ENCODE measurements at places on chromosomes 6 and 20. TPM values are rescaled to one million over a fixed set of nuclear protein-coding genes. Genes with fewer than 3 reads are reported as not detected.

GRCh38 chr6:139153855-139154254 is 19.0 kb downstream of the HECA start:
- no peak overlapping the region for H3K27ac ChIP-seq
- H3K27me3 ChIP-seq = no peaks in the 10 kb centered on the region
- no peak overlapping the region for H3K4me3 ChIP-seq
- no peak for DNase-seq

DNA sequence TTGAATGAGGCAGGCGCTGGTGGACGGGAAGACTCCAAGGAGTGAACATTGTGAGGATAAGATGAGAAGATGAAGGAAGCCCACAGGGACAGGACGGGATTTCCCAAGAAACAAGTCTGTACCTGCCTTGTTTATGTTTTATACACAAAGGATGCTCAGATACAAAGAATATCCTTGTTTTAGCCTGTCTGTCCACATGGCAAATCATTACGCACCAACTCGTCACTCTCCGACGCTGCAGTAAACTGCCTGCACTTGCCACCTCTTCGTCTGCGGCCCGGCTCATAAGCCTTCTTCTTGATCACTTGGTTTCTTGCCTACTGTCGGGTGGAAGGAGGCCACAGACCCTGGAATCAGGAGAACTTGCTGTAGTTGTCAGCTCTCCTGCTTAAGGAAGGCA is 85.4 kb downstream of the CD83 start:
- no peaks in the 10 kb centered on the region for H3K36me3 ChIP-seq
- DNase-seq = no peak
- no peak overlapping the region for H3K4me3 ChIP-seq
- H3K4me1 ChIP-seq = peaks cover 19% of the 10 kb centered on the region
- H3K27ac ChIP-seq = no peak overlapping the region
- H3K27me3 ChIP-seq = no peaks in the 10 kb centered on the region

GRCh38 chr6:157981132-157981394 is 600 bp upstream of the SYNJ2 start:
- H3K27me3 ChIP-seq = no peaks in the 10 kb centered on the region
- H3K27ac ChIP-seq = peak overlapping the region; percentile 30
- no peaks in the 10 kb centered on the region for H3K36me3 ChIP-seq
- H3K4me3 ChIP-seq = peak overlapping the region; percentile 71
- no peak for DNase-seq

BCAS4 gene
- polyA plus RNA-seq = 3.4 TPM

RSPO4 gene
- polyA plus RNA-seq = 0.28 TPM

DNA sequence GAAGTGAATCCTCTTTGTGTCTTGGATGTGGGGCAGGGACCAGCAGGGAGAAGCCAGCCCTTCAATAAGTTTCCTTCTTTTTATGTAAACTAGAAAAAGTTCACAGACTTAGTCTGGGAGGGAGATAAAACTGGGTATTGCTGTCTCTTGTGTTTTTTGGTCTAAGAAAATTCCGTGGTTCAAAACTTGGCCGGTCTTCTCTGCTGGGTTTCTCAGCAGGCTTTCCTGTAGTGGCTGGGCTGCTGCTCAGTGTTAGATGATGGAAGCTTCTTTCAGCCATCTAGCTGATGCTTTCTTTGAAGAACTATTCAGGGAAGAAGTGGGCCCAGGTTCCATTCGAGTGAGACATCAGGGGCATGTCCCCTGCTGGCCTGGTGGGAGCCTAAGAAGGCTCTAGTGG is 70.7 kb upstream of the SCP2D1 start:
- H3K4me1 ChIP-seq = no peaks in the 10 kb centered on the region
- no peak overlapping the region for H3K4me3 ChIP-seq
- no peaks in the 10 kb centered on the region for H3K36me3 ChIP-seq
- DNase-seq = no peak
- no peak overlapping the region for H3K27ac ChIP-seq

- peaks cover 34% of the 10 kb centered on the region for H3K4me1 ChIP-seq
- no peak overlapping the region for H3K4me3 ChIP-seq
- no peak overlapping the region for H3K27ac ChIP-seq
Measured at GRCh38 chr6:4908062-4908461, 95.8 kb downstream of the RPP40 start.

- no peak for DNase-seq
- no peaks in the 10 kb centered on the region for H3K27me3 ChIP-seq
- H3K4me3 ChIP-seq = no peak overlapping the region
- no peak overlapping the region for H3K27ac ChIP-seq
- no peaks in the 10 kb centered on the region for H3K4me1 ChIP-seq
Measured at GRCh38 chr6:135692426-135692825, 159.1 kb upstream of the PDE7B start.

DNA sequence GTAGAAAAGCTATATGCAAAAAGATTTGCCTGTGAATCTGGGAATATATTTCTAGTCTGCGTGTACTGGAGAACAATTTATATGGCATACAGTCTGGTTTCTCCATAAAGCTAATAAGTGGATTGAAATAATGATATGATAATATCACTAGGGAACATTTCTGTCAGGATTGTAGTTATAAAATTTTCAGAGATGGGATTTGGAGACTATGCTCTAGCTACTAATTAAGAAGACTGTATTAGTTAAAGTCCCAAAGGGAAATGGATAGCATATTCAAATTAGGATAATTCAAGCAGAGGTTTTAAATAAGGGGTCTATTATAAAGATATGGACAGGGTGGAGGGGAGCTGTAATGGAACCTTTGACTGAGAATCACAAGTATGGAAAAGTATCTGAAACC is 7.2 kb upstream of the STX11 start:
- H3K4me3 ChIP-seq = no peak overlapping the region
- no peaks in the 10 kb centered on the region for H3K4me1 ChIP-seq
- H3K36me3 ChIP-seq = no peaks in the 10 kb centered on the region
- H3K27me3 ChIP-seq = peaks cover 5% of the 10 kb centered on the region
- DNase-seq = no peak

GRCh38 chr6:4287372-4287771 is 152.0 kb upstream of the ECI2 start:
- peaks cover 2% of the 10 kb centered on the region for H3K4me1 ChIP-seq
- no peaks in the 10 kb centered on the region for H3K36me3 ChIP-seq
- H3K27me3 ChIP-seq = peaks cover 9% of the 10 kb centered on the region
- no peak overlapping the region for H3K27ac ChIP-seq

DNA sequence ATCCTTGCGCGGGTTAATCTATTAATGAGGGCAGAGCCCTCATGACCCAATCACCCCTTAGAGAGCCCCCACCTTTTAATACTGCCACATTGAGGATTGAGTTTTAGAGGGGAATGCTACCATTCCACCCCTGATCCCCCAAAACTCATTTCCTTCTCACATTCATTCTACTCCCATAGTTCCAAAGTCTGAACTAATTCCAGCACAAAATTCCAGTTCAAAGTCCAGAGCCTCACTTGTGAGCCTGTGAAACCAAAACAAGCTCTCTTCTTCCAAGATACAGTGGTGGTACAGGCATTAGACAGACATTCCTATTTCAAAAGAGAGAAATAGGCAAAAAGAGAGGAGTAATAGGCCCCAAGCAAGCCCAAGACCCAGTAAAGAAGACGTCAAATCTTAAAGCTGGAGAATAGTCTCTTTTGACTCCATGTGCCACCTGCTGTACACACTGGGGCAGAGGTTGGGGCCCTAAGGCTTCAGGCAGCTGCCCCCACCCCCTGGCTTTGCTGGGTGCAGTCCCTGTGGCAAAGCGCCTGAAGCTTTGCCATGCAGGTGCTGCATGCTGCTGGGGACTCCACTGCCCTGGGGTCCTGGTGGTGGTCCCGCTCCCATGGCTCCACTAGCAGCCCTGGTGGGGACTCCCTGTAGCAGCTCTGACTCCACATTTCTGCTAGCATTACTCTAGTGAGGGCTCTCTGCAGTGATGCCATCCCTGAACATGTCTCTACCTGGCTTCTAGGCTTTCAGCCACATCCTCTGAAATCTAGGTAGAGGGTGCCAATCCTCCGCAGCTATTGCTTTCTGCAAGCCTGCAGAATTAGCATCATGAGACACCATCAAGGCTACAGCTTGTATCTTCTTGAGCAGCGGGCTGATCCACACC is 41.3 kb downstream of the RSPH3 start:
- no peak overlapping the region for H3K4me3 ChIP-seq
- H3K27ac ChIP-seq = peak overlapping the region; percentile 54
- H3K27me3 ChIP-seq = no peaks in the 10 kb centered on the region
- no peaks in the 10 kb centered on the region for H3K36me3 ChIP-seq

SIRPD gene
- 0.19 TPM for polyA plus RNA-seq

GRCh38 chr6:69796073-69796641 is 653 bp downstream of the LMBRD1 start:
- peaks cover 9% of the 10 kb centered on the region for H3K4me1 ChIP-seq
- no peaks in the 10 kb centered on the region for H3K36me3 ChIP-seq
- H3K4me3 ChIP-seq = peak overlapping the region; percentile 85
- H3K27ac ChIP-seq = peak overlapping the region; percentile 94
- H3K27me3 ChIP-seq = no peaks in the 10 kb centered on the region
- DNase-seq = peak; percentile 77

GRCh38 chr6:106751501-106752252 is 122.3 kb downstream of the QRSL1 start:
- peaks cover 2% of the 10 kb centered on the region for H3K4me1 ChIP-seq
- H3K36me3 ChIP-seq = no peaks in the 10 kb centered on the region
- H3K27ac ChIP-seq = no peak overlapping the region
- no peak for DNase-seq
- H3K4me3 ChIP-seq = no peak overlapping the region
- H3K27me3 ChIP-seq = no peaks in the 10 kb centered on the region
